ENCODE measurements at places on chromosomes 3 and 15.

- no peak for DNase-seq
Measured at GRCh38 chr15:36469311-36469966, 110.0 kb upstream of the CDIN1 start.

- DNase-seq, result no peak
Measured at GRCh38 chr15:63606308-63606707, 9.1 kb downstream of the FBXL22 start.

DNA sequence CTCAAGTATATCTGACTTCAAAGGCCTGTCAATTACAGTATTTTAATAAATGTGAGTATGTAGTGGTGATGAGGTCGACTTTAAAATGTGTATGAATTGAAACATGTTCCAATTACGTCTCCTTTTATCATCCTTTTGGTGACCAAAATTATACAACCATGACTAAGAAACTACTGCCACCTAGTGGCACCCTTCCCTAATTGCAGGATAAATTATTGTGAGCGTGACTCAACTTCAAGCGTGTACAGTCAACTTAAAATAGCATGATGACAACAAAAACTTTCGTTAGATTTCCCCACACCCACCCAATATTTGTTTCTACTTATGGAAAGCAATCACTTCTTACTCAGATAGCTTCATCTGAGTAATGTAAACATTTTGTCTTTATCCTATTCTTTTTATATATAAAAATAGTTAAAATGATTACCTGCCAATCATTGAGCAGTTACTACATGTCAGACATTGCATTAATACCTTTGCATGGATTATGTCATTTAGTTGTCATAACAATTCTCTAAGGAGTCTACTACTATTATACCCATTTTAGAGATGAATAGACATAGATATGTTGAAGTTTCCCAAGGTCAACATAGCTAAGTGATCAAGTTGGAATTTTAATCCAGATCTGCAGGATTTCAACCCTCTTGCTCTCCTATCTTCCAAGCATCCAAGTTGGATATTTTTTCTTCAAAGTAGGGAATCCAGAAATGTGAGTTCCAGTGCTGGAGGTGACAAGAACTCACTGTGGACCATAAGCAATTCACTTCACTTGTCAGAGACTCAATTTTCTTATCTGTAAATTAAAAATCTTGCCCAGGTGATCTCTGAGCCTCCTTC is 106.0 kb downstream of the MEX3B start:
- no peak for DNase-seq

DNA sequence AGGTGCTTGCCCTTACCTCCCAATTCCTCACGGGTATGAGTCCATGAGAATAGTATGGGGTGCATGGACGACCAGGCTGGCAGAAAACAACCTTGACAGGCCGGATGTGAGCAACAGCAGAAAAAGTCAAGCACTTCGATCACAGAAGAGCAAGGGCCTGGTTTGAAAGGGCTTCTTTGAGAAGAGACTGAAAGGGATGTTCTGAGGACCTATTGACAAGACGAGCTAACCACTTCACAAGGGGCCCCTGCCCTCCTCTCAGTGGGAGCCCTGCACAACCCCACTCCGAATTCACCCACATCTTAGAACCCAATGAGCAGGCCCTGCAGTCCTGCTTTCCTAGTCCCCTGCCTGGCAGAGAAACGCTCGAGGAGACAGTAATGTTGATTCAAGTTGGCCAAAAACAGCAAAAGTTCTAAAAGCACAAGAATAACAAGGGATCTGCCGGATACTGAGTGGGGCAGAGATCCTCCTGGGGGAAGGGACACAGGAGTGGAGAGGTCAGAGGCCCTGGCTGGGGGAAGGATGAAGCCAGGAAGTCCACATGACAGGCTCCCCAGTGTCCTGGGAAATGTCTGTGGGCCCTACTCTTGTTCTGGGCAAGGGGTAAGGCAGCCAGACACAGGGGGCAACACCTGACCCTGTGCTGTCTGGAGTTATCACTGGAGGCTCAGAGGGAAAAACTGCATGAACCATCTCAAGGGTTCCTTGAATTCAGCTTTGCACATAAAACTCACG is 14.8 kb upstream of the CX3CR1 start:
- no peak for DNase-seq

DNA sequence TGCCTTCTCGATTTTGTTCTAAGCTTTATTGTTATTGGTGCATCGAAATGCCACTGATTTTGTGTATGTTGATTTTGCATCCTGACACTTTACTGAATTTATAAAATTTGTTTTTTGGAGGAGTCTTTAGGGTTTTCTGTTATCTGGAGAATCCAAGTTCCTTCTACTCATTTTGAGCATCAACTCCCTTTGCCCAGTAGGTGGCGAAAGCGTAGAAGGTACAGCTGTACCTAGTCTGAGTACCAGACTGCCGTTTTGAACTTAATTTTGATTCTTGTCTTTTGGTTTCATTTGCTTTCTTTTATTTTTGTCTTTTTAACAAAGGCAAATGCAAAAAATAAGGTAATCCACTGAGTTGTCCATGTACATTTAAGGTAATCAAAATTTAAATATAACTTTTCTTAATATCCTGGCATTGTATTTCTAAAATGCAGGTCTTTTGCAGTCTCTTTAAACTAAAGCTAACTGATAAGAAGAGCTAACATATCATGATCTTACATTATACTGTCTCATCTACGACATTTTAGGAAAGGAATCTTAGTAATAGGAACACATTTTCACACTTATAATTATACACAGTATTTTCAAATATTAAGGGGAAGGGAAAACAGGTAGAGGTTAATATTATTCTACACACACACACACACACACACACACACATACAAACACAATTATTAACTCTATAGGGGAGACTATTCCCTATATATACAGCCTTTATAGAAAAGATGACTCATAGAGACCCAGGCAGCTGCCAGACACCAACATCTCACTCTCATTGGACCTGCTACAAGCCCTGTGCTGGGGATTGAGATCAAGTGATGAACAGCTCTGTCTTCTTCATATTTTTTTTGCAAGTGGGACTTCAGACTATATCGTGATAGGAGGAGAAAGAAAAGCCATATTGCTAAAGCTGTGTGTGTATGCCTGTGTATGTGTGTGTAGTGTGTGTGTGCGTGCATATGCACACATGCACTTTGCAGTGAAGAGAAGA is 71.8 kb downstream of the SYNPR start:
- DNase-seq, result peak; percentile 54

DNA sequence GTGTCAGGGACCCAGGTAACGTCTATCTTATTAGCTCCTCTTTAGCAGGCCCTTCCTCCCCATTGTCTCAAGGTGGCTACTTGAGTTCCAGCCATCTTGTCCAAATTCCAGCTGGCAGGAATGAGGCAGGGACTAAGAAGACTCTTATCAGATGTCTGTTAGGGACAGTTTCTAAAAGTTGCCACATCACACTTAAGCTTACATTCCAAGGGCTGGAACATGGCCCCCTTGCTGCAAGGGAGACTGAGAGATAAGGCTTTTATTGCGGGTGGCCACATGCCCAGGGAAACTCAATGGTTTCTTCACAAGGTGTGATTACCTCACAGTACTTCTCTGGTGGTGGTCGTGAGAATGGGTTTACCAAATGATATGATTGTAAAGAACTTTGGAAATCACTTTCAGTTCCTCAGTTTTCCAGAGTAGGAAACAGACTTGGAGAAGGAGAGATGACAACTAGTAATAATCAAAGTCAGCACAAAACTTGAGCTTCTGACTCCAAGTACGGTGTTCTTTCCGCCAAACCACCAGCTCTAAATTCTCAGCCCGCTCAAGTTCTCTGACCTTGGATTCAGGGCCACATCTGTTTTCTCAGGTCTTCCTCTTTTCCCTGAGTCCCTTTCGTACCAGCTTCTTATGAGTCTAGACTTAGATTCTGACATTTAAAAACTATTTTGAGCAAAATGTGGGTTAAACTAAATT is 14.2 kb downstream of the PDIA5 start:
- DNase-seq, result no peak

DNA sequence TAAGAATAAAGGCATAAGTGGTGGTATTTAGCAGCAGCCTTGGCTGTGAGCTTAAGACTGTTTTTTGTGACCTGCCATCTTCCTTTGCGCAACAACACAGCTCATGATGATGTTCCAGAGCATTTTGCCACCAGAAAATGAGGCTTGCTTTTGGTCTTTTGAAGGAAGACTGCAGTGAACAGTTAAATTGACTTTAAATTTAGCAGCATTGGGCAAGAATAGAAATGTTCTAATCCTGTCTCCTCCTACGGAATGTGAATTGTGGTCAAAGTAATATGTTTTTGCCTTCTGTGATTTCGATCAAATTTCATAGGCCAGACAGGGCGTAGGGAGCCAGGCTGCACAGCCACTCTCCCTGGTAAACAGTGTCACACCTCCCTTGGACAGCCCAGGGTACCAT is 460.7 kb upstream of the RASGRP1 start:
- no peak for DNase-seq

DNA sequence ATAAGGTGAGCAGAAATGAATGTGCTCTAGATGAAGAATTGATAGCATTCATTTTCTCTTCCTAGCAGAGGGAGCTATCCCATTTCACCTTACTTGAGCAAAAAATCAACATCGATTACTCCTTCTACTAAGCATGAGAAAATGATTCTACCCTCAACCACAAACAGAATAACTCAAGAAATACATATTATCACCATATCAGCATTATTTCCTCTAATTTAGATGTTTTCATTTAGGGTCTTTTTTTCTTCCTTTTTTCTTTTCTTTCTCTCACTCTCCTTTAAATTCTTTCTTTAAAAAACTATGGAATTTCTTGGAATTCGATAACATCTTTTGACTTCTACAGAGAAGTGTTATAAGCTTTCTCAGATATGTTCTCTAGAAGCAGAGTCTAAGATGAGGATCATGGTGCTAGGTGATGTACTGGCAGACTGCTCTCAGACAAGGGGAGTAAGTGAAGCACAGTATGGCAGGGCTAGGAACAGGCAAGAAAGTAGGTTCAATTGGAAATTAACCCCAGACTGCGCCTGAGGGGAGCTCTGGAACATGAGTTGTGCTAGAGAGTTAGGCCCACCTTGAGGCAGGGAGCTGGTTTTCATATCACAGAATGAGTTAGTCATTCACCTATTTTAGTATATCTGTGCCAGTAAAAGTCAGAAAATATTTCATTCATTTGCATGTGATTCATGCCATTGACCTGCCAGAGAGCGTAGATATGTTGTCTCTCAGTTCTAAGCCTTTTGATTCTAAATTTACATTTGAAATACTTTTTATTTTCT is 279.2 kb upstream of the KCNH8 start:
- no peak for DNase-seq

DNA sequence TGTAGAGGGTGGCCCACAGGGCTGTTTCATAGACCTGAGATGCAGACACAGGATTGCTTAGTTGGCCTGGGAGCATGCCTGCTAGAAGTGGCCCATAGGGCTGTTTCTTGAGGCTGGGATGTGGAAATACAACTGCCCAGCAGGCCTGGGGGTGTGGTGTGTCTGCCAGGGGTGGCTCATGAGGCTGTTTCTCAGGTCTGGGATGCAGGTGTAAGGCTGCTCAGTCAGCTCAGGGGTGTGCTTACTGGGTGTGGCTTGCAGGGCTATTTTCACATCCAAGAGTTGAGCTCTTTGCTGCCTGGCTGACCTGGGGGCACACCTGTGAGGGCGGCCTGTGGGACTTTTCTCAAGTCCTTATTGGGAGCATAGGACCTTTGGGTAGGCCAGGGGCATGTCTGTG is 131.3 kb downstream of the DOCK3 start:
- no peak for DNase-seq

GRCh38 chr3:156605686-156606605 is 51.0 kb upstream of the SSR3 start:
- DNase-seq, result no peak

GRCh38 chr15:65328506-65329287 is 24.2 kb downstream of the RNU5B-1 start:
- DNase-seq, result no peak

DNA sequence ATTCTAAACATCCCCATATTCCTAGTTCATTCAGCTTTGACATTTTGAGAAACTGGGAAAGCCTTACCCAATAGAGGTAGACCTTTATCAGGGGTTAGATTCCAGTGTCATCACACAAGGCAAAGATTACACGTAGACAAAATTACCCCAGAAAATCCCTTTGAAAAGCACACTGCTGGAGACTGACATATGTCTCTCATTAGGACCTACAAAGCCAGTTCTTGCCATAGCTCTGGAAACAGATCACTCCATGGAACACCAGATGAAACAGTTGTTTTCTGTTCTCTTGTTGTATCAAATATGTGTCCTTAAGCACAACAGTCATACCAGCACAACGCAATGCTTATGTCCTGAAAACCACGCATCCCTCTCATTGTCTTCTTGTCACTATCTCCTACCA is 44.7 kb downstream of the RARB start:
- no peak for DNase-seq

DNA sequence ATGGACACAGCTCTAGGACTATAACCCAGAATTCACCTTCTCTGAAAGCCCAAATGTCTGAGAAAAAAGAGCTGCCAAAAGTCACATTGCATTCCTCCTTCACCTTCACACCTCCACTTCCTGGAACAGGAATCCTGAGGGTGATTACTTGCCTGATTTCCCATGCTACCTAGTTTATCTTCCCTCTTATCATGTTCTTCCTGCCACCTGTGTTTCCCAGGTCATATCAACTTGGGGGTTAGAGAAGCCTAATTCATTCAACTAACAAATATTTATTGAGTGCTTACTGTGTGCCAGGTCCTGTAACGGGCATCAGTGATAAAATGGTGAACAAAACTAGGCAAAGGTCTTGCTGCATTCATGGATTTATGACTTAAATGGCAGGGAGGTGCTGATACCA is 279.6 kb upstream of the WNT5A start:
- DNase-seq, result no peak

- DNase-seq, result no peak
Measured at GRCh38 chr3:50523279-50523811, 19.9 kb upstream of the CACNA2D2 start.

DNA sequence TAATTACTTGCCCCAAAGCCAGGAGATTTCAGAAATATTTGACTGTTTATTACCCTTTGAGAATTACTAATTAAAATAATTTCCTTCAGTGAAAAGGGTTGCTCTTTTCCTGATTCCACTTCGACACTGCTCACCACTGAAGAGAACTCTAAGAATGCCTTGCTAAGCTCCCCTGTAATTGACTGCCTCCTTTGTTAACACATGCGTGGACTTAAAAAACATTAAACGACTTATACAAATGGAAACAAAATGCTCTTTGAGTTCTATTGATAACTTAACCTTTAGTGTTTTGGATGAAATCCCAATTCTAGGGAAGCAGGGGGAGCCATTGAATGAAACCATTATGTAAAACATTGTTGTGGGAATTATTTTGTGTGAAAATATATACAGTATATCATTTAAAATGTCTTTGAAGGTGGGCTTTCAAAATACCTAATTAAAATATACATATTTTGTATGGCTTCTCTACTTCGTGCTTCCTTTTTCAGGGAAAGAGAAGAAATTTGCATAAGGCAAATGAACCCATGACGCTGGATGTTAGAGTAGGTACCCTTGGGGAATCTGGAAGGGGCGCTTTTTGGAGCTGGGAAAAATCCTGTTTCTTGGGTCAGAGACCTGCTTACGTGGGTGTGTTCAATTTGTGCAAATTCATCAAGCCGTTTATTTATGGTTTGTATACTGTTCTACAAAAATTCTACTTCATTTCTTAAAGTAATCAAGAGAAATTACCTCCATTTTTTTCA is 64.2 kb downstream of the WWTR1 start:
- peak; percentile 42 for DNase-seq

- DNase-seq, result no peak
Measured at GRCh38 chr15:67241132-67241855, 13.2 kb downstream of the AAGAB start.

- DNase-seq, result no peak
Measured at GRCh38 chr3:160935413-160936095, 169.6 kb downstream of the B3GALNT1 start.

Measured in NCI-H1436 (cell line).